IPS DF 19.7 (cell line): ENCODE measurements at places on chromosomes 4 and X.

GRCh38 chr4:169100670-169101101, 90.6 kb upstream of the CBR4 start:
- DNase-seq, result no peak

DNA sequence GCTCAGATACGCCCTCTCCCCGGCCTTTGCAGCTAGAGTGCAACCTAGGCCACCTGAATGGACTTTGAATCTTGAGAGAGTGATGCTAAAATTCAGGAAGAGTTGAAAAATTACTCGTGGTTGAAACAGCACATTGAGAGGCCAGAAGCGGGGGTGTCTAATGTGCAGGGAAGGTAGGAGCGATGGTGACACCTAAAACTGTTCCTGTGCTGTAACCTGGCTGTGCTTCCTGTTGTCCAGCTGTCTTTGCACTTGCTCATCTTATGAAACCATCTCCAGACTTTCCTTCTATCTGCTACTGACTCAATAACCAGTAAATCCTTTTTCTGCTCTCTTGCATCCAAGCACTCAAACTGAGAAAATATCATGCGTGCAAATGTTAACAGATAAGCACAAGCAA, 106.4 kb upstream of the RPS6KA3 start:
- no peak for DNase-seq

DNA sequence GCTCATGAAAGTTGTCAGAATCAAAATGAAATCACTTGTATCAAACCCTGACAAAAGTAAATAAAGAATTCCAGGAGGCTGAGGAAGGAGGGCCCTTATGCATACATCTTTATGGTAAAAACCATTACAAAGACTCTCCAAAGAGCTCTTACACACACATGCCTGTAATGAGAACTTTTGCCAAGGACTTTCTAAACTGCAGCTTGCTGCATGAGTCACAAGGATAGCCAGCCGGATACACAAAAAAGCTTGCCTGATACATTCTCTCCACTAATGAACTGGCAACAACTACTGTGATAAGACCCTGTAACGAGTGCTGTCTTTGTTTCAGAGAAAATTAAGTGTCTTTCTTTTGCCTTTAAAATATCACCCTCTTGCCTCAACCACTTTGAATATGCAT, 618.1 kb downstream of the PPP4R3C start:
- DNase-seq, result no peak

DNA sequence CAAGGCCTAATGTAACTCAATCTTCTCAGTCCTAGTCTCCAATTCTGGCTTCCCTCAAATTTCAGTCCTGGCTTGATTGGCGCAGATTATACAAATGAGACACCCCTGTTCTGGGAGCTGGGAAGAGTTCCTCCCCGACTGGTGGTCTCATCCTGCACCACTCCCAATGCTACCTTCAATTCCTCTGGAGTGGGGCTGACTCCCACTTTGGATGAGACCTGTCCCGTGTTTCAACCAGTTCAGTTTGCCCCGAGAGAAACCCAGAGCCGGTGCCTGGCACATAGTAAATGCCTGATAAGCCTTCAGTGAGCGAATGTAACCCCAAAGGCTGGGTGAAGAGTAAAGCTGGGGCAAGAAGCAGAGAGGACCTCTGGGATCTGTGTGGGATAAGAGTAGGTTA, 4.0 kb upstream of the SYP start:
- no peak for DNase-seq

DNA sequence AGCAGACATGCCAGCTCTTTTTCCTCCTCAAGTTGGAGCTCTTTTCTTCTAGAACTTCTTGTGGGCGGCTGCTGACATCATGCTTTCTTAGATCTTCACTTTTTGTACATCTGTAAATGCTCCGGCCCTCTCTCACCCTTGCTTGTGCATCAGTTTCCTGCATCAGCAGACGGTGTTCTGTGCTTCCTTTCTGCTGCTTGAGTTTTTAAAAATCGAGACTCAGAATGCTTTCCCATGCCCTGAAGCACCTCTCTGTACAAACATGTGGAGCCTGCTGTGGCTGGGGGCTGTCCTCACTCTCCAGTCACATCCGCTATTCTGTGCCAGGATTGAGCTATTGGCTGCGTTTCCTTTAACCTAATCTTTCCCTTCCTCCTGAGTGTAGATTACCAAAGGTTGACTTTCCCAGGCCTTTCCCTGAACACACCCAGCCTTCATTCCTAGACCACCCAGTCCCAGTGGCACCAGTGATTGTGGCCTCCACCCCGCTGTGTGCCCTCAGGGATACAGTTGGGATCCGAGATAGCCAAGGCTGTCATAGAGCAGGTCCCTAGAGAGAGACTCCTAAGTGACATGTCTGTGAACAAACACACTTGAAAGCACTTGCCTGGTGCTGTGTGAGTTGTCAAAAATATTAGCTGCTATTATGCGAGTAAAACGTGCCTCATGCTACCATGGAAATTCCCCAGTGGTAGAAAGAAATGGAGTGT, 41.9 kb downstream of the TNIP2 start:
- DNase-seq, result no peak
